Spleen (tissue), 13 donors: ENCODE measurements at places on chromosomes 7 and 10. TPM values are rescaled to one million over a fixed set of nuclear protein-coding genes. Genes with fewer than 3 reads are reported as not detected.
A peak's percentile ranks its signal among the peaks of the same experiment; 100 is the strongest.

Gene FAS
- 36.4 TPM for total RNA-seq

Gene NYAP1
- total RNA-seq: 2.1 TPM

Gene ANXA8
- not detected for total RNA-seq

Gene ZPBP
- total RNA-seq: not detected

Gene C10orf62
- not detected for total RNA-seq

Gene IFIT1B
- not detected for total RNA-seq

Gene ITPRID1
- not detected for total RNA-seq

DNA sequence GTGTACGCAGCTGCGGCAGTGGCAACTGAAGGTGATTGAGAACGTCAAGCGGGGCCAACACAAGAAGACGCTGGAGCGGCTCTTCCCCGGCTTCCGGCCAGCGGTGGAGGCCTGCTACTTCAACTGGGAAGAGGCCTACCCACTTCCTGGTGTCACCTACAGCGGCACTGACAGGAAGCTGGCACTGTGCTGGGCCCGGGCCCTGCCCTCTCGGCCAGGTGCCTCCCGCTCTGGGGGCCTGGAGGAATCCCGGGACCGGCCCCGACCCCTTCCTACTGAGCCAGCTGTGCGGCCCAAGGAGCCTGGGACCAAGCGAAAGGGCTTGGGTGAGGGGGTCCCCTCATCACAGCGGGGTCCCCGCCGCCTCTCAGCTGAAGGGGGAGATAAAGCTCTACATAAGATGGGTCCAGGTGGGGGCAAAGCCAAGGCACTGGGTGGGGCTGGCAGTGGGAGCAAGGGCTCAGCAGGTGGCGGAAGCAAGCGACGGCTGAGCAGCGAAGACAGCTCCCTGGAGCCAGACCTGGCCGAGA, 6.5 kb downstream of the ZSWIM8 start:
- no peak overlapping the region for H3K27ac ChIP-seq
- DNase-seq: no peak
- no peak overlapping the region for H3K4me3 ChIP-seq
- peaks cover 19% of the 10 kb centered on the region for H3K4me1 ChIP-seq
- peaks cover 87% of the 10 kb centered on the region for H3K36me3 ChIP-seq

GRCh38 chr10:122701652-122702051, 2.0 kb upstream of the C10orf120 start:
- no peak overlapping the region for H3K4me3 ChIP-seq
- H3K27me3 ChIP-seq: no peaks in the 10 kb centered on the region
- no peaks in the 10 kb centered on the region for H3K4me1 ChIP-seq
- no peak for DNase-seq
- H3K36me3 ChIP-seq: no peaks in the 10 kb centered on the region

GRCh38 chr7:105920766-105921165, 42.3 kb upstream of the CDHR3 start:
- no peaks in the 10 kb centered on the region for H3K36me3 ChIP-seq
- H3K27ac ChIP-seq: no peak overlapping the region
- no peak for DNase-seq
- no peak overlapping the region for H3K4me3 ChIP-seq
- no peaks in the 10 kb centered on the region for H3K27me3 ChIP-seq

DNA sequence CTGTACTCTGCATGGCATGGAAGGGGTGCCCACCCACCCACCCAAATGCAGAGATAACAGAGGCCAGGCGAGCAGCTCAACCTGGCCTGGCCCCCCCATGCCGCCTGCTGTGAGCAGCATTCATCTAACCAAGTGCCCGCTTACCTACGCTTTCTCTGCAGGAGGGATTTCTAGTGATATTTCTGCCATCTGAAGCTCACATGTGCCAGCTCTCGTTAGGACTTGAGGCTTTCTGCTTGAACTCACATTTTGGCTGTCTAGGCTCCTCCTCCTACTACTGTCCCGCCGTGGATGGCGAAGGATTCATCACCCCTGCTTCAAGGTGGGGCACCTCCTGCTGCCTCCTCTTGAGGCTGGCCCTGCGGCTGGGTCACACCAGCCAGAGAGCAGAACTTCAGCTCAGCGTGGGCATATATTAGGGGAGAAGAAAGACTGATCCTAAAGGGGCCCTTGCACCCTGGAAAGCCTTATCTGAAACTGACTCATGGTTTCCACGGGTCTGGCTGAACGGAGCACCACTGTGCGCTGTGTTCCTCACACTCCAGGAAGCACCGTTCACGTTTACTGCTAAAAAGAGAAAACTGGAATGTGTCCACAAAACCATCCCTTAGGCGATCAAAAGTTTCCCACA, 45.5 kb downstream of the CTBP2 start:
- H3K4me1 ChIP-seq: peaks cover 16% of the 10 kb centered on the region
- no peaks in the 10 kb centered on the region for H3K36me3 ChIP-seq
- DNase-seq: no peak
- H3K4me3 ChIP-seq: no peak overlapping the region
- H3K27me3 ChIP-seq: no peaks in the 10 kb centered on the region

GRCh38 chr7:90768301-90768700, 172.2 kb downstream of the CDK14 start:
- no peak for DNase-seq
- no peak overlapping the region for H3K27ac ChIP-seq
- H3K36me3 ChIP-seq: peaks cover 6% of the 10 kb centered on the region
- no peak overlapping the region for H3K4me3 ChIP-seq

DNA sequence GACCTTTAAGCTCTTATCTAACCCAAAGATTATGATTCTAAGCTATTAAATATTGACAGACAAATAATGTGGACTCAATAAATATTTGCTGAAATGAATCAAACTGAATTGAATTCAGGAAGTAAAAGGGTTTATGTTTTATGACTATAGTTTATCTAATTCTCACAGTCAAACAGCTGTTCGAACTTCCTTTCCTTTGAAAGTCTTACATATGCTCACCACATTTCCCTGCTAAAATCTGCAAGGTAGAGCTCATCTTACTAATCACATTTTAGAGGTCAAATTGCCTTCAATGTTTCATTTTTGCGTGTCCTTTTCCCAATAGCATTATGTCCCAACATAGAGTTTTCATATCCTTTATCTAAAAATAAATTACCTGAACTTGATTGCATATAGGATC, 154.9 kb upstream of the PPP1R3A start:
- no peak for DNase-seq
- H3K36me3 ChIP-seq: no peaks in the 10 kb centered on the region
- no peak overlapping the region for H3K4me3 ChIP-seq
- no peak overlapping the region for H3K27ac ChIP-seq

DNA sequence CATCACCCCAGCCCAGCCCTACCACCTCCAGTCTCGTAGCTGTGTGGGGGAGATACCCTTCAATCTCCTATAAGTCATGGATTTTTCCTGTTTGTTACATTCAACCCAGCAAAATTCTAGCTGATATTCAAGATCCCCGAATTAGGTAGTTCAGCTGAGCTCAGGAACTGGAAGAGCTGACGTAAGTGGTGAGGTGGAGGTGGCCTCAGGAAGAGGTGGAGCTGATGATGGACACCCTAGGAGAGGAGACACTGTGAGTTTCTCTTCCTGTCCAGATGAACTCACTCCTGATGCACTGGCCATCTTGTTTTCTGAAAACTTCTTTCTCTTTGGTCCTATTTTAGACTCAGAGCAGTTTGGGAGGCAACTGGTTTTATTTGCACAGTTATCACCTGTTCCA, 90.5 kb upstream of the PITRM1 start:
- H3K4me3 ChIP-seq: no peak overlapping the region
- H3K27me3 ChIP-seq: no peaks in the 10 kb centered on the region
- DNase-seq: no peak
- H3K4me1 ChIP-seq: peaks cover 13% of the 10 kb centered on the region

- no peak for DNase-seq
- H3K27me3 ChIP-seq: no peaks in the 10 kb centered on the region
- no peak overlapping the region for H3K4me3 ChIP-seq
- no peaks in the 10 kb centered on the region for H3K4me1 ChIP-seq
- no peaks in the 10 kb centered on the region for H3K36me3 ChIP-seq
Measured at GRCh38 chr7:15168489-15168888, 265.9 kb upstream of the DGKB start.

GRCh38 chr10:13773496-13774170, 186.9 kb downstream of the PRPF18 start:
- no peaks in the 10 kb centered on the region for H3K36me3 ChIP-seq
- no peak for DNase-seq
- H3K4me1 ChIP-seq: peaks cover 19% of the 10 kb centered on the region
- H3K4me3 ChIP-seq: no peak overlapping the region
- H3K27me3 ChIP-seq: no peaks in the 10 kb centered on the region

DNA sequence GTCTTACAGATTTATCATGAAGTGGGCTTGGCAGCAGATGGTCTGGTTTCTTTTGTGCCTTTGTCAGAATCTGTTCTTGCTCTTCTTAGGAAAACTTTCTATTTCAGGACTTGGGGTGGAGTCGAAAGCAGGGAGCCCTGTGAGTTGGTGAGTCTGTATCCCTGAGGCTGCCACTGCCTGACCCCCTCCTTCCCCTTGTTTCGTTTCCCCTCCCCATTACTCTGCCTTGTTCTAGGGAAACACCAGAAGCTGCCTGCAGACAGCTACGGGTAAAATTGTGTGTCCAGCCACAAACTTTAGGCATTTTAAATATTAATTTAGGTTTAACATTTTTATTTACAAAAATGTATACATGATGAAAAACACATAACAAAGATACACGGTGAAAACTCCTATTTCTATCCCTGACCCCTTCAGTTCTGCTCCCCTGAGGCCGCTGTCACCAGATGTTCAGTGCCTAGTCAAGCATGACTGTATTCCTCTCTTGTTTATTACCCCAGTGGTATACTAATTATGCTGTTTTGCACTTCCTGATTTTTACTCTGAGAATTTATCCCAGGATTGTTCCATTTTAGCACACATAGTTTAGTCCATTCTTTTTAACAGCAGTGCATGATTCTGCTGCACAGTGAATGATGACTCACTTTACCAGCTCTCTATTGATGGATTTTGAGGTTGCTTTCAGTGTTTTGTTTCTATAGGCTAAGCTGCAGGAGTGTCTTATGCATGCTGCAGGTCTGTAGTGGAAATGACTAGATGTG, 9.1 kb downstream of the TSPAN14 start:
- H3K27me3 ChIP-seq: no peaks in the 10 kb centered on the region
- peaks cover 100% of the 10 kb centered on the region for H3K4me1 ChIP-seq
- peak overlapping the region; percentile 87 for H3K4me3 ChIP-seq
- DNase-seq: no peak
- no peaks in the 10 kb centered on the region for H3K36me3 ChIP-seq
- peak overlapping the region; percentile 56 for H3K27ac ChIP-seq

GRCh38 chr7:155796381-155797261, 15.6 kb downstream of the SHH start:
- H3K27me3 ChIP-seq: peaks cover 40% of the 10 kb centered on the region
- no peak overlapping the region for H3K4me3 ChIP-seq
- DNase-seq: peak; percentile 92
- H3K27ac ChIP-seq: no peak overlapping the region

DNA sequence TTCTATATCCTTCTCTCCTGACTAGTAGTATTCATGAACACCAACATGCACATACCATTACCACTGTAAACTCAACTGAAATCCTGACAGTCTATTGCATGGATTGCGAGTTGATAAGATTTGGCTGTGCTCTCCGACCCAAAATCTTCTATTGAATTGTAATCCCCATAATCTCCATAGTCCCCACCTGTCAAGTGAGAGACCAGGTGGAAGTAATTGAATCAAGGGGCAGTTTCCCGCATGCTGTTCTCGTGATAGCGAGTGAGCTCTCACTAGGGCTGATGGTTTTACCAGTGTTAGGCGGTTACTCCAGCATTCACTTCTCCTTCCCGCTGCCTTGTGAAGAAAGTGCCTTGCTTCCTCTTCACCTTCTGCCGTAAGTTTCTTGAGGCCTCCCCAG, 261.8 kb downstream of the PHF14 start:
- H3K4me3 ChIP-seq: no peak overlapping the region
- no peak overlapping the region for H3K27ac ChIP-seq
- H3K27me3 ChIP-seq: no peaks in the 10 kb centered on the region
- DNase-seq: no peak
- no peaks in the 10 kb centered on the region for H3K36me3 ChIP-seq
- no peaks in the 10 kb centered on the region for H3K4me1 ChIP-seq

- peaks cover 21% of the 10 kb centered on the region for H3K4me1 ChIP-seq
- no peaks in the 10 kb centered on the region for H3K27me3 ChIP-seq
- H3K36me3 ChIP-seq: no peaks in the 10 kb centered on the region
- no peak overlapping the region for H3K27ac ChIP-seq
- no peak overlapping the region for H3K4me3 ChIP-seq
- no peak for DNase-seq
Measured at GRCh38 chr10:104230490-104230889, 1.7 kb downstream of the CFAP43 start.

DNA sequence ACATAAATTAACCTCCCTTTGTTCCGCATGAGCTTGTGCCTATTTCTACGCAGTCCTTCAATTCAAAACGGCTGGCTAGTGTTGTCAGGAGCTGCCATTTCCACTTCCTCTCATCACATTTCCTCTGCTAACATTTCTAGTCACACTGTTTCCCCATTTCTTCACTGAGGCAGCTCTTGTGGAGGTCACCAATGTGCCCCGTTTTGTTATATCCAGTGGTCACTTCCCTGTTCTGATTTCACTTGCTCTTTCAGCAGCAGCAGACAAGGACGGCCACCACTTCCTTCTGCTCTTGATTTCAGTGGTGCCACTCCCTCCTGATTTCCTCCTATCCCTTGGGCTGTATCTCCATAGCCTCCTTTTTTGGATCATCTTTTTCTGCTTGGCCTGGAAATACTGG, 64.8 kb upstream of the SEC61G start:
- no peaks in the 10 kb centered on the region for H3K36me3 ChIP-seq
- no peak overlapping the region for H3K4me3 ChIP-seq
- DNase-seq: no peak
- no peaks in the 10 kb centered on the region for H3K27me3 ChIP-seq

DNA sequence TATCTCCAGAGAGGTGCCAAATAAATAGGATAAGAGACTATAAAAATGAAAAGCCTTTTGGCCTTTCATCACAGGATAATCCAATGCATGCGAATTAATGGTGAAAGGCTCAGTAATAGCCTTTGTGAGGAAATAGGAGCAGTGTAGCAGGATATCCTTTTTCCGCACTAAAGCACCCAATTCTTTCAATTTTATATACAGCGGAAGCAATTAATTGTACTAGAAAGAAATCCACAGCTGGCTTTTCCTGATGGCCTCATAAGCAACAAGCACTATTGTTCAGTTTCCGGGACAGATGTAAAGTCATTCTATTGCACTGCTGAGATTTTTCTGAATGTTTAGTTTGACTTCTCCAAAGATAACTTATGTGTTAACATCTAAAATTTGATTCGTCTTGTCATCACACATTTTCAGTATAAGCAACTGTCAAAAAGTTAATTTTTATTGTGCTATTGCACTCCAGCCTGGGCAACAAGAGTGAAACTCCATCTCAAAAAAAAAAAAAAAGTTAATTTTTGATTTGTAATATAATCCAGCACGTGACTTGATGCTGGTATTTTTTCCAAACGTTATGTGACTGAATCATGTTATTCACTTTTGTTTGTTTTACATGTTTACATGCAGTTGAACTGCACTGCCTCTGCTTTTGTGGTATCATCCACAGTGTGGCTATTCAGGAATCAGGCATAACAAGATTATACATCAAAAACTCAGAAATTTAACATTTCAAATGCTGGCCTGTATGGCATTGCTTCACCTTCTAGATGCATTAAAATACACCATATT, 8.4 kb upstream of the BMPR1A start:
- no peaks in the 10 kb centered on the region for H3K36me3 ChIP-seq
- no peak for DNase-seq
- H3K27me3 ChIP-seq: no peaks in the 10 kb centered on the region
- no peak overlapping the region for H3K4me3 ChIP-seq
- peaks cover 34% of the 10 kb centered on the region for H3K4me1 ChIP-seq
